ENCODE measurements at places on chromosomes 1 and 21. TPM values are rescaled to one million over a fixed set of nuclear protein-coding genes. Genes with fewer than 3 reads are reported as not detected.
A peak's percentile ranks its signal among the peaks of the same experiment; 100 is the strongest.

DNA sequence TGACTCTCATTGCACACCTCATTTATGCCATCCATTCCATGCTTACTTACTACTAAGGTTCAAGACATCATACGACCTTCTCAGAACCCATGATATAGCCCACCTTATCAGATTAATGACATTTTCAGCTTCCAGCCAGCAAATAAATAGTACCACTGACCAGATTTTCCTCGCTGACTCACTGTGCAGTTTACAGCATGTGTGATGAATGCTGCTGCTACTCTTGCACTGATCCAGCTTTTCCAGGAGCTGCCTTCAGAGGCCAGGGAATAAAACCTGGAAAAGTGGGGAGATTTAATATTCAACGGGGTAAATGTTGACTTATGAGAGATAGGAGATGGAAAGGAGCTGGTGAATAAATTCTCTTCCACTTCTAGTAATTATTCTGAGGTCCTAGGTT, 247.1 kb downstream of the COL11A1 start:
- DNase-seq, result no peak

DNA sequence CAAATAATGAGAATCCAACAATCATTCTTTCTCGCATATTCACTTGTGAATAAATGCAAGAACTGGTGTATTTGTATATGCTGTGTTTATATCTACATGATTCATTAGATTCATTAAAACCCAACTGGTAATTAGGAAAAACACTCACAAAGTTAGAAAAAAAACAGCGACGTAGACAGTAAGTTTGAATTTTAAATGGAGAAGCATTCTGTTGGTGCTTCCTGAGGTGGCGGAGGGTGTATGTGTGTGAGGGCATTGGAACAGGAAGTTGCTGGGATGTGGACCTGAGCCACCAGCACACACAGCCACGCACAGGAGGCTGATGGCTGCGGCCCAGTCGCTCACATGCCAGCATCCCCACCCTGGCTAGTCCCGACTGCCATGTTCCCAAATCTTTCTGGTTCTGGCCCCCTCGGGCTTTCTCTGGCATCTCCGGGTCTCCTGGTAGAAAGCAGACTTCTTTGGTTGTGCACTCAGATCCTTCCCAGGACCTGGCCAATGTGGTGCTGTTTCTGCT, 121.6 kb upstream of the IRF2BP2 start:
- DNase-seq, result no peak

DNA sequence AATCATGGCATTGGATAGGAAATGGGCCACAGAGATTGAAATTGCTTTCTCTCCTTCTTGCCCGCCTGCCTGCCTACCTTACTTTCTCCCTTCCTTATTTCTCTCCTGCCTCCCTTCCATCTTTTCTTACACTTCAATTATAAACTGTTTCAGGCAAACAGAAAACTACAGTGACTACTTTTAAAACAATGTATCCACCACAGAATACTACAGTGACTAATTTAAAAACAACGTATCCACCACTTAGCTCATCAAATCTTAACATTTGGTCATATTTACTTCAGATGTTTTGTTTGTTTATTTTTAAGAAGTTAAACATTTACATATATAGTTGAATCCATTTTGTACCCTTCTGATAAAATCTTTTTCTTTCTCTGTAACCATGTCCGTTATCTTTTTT, 54.4 kb downstream of the SNRPE start:
- no peak for DNase-seq

GRCh38 chr1:4150262-4150661, 250.2 kb upstream of the C1orf174 start:
- no peak for DNase-seq

RHEX gene
- polyA plus RNA-seq, result 5.0 TPM

DNA sequence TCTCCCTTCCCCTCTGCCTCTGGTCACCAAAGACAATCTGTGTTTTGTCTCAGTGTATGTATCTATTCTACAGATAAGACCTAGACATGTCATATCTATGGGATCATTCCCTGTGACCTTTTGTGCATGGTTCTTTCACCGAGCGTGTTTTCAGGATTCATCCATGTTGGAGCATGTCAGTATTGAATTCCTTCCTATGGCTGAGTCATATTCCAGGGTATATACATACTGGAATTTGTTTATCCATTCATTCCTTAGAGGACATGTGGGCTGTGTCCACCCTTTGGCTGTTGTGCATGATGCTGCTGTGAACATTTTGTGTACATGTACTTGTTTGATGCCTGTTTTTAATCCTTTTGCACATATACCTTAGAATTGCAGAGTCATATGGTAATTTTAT, 69.9 kb downstream of the NFASC start:
- DNase-seq, result no peak

GRCh38 chr21:33984021-33984481, 68.4 kb upstream of the ATP5PO start:
- no peak for DNase-seq

TPR gene
- polyA plus RNA-seq, result 120 TPM

DNA sequence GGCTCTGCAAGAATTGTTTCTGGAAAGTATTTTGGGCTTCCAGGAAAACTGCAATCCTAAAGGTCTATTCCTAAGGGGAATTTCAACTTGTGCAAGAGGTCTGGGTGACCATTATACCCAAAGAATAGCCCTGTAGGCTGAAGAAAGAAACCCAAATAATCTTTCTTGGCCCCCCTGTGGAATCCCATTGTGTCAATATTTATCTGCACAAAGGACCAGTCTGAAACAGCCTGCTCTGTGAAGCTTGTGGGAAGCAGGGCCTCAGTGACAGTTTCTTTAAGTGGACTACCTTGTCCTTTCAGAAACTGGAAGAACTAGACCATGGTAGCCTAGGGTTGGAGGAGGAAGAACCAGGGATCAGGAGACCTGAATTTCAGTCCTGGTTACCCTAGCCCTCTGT, 58.4 kb upstream of the HSD17B7 start:
- no peak for DNase-seq

- no peak for DNase-seq
These were observed 124.2 kb downstream of the ATP6V1G3 start for GRCh38 chr1:198416296-198416695.

- no peak for DNase-seq
These were observed 5.5 kb upstream of the AGTRAP start for GRCh38 chr1:11730429-11730891.

THEM5 gene
- 1.2 TPM for polyA plus RNA-seq

CHIT1 gene
- polyA plus RNA-seq, result 0.12 TPM

- DNase-seq, result no peak
These were observed 10.6 kb downstream of the USP25 start for GRCh38 chr21:15740383-15740782.

PBX1 gene
- 139 TPM for polyA plus RNA-seq

C1orf94 gene
- polyA plus RNA-seq, result 0.10 TPM

LCE1F gene
- polyA plus RNA-seq, result not detected

GRCh38 chr1:201364808-201365105, 12.7 kb downstream of the TNNT2 start:
- peak; percentile 67 for DNase-seq

KRTAP7-1 gene
- not detected for polyA plus RNA-seq

TLCD4 gene
- polyA plus RNA-seq, result 6.8 TPM

DNA sequence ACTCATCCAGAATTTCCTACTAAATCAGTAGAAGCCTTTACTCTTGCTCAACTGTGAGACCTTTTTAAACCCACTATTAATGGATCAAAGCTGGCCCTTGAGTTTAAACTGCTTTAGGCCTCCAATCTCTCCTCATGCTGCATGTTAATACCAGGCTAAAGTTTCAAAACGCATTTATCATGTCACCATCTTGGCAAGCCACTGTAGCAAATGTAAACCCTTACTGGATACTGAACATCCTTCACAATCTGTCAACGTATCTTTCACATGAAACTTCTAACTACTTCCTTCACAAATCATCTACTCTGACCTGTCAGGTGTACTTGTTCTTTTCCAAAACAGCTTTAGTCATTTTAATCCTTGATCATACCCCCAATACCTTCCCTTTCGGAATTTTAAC, 3.0 kb downstream of the PAXBP1 start:
- DNase-seq, result no peak

KISS1 gene
- polyA plus RNA-seq, result 0.81 TPM

GRCh38 chr1:31570228-31570627, 6.1 kb upstream of the TINAGL1 start:
- no peak for DNase-seq

DNA sequence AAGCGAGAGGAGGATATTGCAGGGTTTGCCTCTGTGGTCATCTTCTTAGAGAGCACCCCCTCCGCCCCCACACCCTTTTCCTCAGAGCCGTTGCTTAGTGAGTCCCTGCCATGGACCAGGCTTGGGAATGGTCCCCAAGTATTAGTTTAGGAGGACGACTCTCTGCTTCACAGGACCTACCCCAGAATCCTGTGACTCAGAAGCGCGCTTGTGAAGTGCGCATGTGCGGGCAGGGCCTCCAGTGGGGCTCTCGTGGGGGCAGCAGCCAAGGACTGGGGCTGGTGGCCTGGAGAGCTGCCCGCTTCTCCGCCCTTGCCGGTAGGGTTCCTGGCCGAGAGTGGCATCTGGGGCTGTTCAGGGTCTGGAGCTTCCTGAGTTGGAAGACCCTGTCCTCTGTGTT, 37.3 kb upstream of the HMGN1 start:
- DNase-seq, result no peak

FCRL2 gene
- polyA plus RNA-seq, result 0.11 TPM

SLC16A4 gene
- 117 TPM for polyA plus RNA-seq

DNA sequence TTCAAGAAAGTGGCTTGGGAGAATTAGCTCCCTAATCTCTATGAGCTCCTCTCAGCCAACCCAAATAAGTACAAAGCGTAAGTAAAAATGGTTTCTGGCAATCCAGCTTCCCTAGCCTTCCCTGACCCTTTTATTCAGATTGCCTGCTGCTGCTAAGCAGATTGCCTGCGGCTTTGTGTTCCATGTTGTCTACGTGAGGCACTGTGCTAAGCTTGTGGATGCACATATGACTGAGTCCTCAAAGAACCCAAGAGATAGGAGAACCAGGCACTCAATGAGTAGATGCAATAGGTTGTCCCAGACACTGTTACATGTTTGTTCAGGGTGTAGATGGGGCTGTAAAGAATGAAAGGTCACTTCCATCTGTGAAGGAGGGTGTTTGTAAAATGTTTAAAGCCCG, 6.3 kb upstream of the OSBPL9 start:
- no peak for DNase-seq

FMO4 gene
- 15.1 TPM for polyA plus RNA-seq

GRCh38 chr1:15756143-15757015, 2.2 kb upstream of the FBLIM1 start:
- DNase-seq, result no peak

CCDC190 gene
- not detected for polyA plus RNA-seq

DNA sequence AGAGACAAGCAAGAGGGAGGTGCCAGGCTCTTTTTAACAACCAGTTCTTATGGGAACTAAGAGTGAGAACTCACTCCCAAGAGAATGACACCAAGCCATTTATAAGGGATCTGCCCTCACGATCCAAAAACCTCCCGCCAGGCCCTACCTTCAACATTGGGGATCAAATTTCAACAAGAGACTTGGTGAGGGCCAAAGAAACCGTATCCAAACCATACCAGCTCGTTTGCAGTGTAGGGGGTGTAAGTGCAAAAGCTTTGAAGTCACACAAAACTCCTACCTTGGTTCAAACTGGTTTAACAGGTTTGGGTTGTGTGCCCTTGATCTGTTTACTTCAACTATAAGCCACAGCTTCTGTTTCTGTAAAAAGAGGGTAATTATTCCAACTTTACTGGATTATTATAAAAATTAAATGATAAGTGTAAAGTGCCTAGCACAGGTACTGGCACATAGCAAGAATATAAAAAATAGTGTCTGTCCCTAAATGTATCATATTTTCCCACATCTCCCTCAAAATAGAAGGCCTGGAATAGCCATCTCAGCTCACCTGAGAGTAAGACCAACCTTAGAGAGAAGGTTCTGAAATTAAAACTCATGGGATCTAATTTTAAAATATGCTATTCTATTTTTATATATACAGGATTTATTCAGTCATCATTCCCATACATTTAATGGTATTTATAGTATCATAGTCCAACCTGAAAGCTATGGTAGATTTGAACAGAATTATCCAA, 7.0 kb upstream of the USP25 start:
- DNase-seq, result no peak

- no peak for DNase-seq
These were observed 96.4 kb downstream of the C1orf21 start for GRCh38 chr1:184483101-184483683.

GRCh38 chr1:903305-903704, 20.4 kb upstream of the SAMD11 start:
- DNase-seq, result no peak

DNA sequence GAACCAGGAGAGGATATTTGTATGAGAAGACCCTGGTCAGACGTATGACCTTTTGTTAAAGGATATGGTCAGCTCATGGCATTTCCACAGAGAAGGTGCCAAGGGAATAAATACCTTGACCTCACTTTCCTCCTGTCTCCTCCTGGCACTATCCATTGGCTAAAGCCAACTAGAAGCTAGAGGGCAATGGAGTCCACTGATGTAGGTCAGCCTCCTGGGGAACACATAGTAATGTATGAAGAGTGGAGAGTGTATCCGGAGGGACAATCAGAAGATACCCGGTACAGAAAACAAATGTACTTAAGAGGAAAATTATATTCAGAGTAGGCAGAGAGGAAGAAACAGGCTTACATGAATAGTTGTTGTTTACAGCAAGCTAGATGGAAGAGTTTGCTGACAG, 698 bp upstream of the NTMT2 start:
- DNase-seq, result no peak

DNA sequence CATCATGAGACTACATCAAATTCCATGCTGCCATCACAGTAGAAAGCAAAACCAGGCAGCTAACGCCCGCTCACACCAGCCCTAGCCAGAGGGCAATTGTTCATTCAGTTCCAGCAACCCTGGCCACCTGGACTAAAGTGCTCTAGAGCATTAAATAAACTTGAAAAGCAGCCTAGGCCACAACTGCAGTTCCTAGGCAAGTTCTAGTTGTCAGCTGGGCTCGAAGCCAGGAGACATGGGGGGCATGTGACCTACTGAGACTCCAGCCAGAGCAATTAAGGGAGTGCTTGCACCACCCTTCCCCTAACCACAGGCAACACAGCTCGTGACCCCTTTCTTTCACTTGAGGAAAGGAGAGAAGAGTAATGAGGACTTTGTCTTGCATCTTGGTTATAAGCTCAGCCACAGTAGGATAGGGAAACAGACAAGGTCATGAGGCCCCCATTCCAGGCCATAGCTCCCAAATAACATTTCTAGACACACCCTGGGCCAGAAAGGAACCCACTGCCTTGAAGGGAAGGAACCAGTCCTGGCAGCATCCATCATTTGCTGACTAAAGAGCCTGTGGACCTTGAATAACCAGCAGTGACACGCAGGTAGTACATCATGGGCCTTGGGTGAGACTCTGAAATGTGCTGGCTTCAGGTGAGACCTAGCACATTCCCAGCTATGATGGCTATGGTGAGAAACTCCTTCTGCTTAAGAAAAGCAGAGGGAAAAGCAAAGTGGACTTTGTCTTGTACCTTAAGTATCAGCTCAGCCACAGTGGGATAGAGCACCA, 77.0 kb downstream of the ZZZ3 start:
- no peak for DNase-seq

UBE2J2 gene
- polyA plus RNA-seq, result 54.6 TPM

Measured in renal pelvis (tissue), 12 donors.